NCI-H460 (cell line): ENCODE measurements at places on chromosomes 1 and 21.

DNA sequence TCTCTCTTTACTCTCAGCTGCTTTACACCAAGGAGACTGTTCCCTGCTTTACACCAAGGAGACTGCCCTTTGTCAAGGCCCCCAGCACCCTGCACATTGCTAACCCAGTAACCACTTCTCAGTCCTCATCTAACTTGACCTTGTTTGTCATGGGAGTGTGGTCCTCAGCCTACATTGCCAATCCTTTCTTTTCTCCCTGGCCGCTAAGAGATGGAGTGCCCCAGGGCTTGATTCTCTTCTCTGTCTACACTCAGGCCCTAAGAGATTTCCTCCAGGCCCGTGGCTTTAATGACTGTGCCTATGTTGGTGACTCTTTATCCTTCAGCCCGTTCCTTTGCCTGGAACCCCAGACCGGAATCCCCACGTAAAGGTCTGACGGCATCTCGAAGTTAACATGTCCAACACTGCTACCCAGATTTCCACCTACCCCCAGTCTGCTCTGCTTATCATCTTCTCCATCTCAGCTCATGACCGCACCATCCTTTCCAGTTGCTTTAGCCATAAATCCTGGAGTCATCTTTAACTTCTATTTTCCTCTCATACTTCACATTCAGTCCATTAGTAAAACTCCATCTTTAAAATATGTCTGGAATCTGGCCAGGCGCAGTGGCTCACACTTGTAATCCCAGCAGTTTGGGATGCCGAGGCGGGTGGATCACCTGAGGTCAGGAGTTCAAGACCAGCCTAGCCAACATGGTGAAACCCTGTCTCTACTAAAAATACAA is 9.5 kb upstream of the SEMA4A start:
- DNase-seq, result no peak

- no peak for DNase-seq
Observed at GRCh38 chr1:228957535-228957934, 222.3 kb downstream of the RHOU start.

DNA sequence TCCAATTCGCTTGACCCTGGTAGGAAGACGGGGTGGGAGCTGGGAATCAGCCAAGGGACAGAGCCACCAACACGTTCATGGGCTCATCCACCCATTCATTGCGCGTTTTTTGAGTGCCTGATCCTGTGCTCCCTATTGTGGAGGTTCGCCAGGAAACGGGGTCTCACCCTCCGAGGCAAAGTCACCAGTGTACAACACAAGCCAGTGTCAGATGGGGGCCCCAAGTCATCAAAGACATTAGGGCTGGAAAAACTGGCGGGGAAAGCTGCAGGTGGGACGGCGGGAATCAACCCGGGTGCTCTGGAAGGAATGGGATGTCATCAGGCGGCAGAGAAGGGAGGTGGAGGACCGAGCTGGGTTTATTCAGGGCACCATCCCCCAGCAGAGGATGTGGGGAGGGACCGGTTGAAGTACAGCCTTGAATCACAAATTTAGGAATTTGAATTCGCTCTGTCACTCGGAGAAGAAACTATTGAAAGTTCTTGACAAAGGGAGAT is 667 bp upstream of the NID1 start:
- DNase-seq, result no peak

DNA sequence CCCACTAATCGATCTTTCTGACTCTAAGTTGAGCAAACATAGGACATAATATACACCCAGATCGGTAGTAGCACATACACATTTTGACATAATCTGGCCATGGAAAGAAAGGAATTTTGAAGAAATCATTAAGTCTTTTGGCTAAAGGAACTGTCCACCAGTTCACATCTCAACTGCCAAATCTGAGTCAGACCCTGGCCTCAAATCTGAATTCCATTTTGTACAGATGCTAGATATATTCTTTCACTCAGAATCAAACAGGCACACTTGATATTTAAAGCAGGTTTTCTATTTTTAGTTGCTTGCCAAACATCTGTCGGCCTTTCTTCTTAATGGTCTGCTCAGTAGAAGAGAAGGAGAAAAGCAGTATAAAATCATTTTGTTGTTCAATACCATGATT is 281.8 kb downstream of the BARHL2 start:
- no peak for DNase-seq

DNA sequence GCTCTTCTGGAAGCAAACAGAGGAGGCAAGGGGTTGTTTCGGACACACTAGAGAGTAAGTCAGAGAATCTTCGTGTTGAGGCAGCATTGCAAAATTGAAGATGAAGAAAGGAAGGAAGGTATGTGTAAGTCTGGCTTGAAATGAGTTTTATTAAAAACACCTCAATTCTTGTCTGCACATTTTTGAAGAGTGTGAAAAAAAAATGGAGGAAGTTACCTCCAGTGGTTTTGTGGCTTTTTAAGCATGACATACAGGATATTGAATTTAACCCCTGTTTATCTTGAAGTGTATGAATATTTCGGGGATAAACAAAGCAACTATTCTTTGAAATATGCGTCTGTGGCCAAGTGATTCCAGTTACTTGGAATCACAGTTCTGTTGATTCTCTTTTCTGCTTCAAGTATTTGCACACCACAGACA is 203.2 kb upstream of the SGIP1 start:
- no peak for DNase-seq

GRCh38 chr1:64470665-64471217 is 812 bp downstream of the CACHD1 start:
- no peak for DNase-seq

- DNase-seq, result no peak
Observed at GRCh38 chr1:159922511-159923202, 2.6 kb downstream of the TAGLN2 start.

- DNase-seq, result no peak
Observed at GRCh38 chr1:143667730-143668129, 304.1 kb downstream of the FAM72C start.

DNA sequence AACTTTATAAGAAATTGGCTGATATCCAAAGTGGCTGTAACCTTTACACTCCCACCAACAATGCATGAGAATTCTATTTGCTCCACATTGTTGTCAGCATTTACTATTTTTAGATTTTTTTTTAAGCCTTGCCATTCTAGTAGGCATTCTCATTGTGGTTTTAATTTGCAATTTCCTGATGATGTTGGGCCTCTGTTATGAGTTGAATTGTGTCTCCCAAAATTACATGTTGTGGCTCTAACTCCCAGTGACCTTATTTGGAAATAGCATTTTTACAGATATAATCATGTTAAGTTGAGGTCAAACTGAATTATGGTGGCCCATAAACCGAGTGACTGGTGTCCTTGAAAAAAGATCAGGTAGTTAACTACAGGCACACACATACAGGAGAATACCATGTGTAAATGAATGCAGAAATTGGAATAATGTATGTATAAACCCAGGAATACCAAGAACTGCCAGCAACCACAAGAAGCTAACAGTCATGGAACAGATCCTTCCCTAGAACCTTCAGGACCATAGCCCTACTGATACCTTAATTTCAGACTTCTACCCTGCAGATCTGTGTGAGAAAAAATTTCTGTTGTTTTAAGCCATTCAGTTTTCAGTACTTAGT is 348.8 kb upstream of the DAB1 start:
- DNase-seq, result no peak

- no peak for DNase-seq
Observed at GRCh38 chr21:43204638-43205037, 35.8 kb downstream of the CRYAA start.

- DNase-seq, result no peak
Observed at GRCh38 chr21:24785033-24785432, 822.2 kb downstream of the MRPL39 start.

DNA sequence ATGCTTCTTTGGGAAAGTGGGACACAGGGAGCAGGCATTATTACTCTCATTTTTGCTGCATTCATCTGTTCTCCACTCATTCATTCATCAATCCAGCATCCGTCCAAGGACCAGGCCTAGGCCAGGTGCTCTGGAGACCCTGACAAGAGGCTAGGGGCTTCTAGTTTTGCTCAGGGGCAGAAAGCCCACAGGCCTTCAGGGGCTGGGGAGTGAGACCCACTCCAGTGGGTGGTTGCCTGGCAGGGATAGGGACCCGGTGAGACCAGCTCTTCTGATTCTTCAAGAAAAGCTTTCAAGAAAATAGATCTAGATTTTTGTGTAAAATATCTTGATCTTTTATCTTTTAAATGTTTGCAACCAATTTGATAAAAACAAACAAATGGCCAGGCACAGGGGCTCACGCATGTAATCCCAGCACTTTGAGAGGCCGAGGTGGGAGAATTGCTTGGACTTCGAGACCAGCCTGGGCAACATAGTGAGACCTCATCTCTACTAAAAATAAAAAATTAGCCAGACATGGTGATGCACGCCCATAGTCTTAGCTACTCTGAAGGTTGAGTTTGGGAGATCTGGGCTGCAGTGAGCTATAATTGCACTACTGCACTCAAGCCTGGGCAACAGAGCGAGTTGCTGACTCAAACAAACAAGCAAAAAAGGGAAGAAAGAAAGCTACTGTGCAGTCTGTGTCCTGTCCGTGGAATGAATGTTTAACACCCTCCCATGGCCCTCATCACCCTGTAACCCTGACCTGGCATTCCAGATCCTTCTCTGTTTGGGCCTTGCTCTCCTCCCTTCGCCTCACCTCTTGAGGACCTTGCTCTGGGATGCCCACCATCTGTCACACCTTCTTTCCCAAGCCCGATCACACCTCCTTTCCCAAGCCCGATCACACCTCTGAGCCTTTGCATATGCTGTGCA is 17.3 kb upstream of the LRP8 start:
- DNase-seq, result no peak

DNA sequence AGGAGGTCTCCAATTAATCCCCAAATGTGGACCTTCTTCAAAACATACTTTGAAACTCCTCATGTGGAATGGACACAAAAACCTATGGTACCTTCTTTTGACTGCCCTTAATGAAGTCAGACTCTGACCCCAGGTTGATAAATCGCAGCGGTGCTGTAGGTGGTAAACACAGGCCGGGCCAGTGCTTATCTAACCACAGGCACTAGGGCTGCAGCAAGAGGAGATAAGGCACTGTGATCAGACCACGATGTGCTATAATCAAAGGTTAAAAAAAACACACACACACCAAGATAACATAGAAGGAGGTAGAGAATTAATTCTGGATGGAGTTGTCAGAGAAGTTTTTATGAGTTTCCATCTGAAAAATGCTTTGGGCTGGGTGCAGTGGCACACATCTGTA is 52.3 kb upstream of the SIPA1L2 start:
- DNase-seq, result no peak

DNA sequence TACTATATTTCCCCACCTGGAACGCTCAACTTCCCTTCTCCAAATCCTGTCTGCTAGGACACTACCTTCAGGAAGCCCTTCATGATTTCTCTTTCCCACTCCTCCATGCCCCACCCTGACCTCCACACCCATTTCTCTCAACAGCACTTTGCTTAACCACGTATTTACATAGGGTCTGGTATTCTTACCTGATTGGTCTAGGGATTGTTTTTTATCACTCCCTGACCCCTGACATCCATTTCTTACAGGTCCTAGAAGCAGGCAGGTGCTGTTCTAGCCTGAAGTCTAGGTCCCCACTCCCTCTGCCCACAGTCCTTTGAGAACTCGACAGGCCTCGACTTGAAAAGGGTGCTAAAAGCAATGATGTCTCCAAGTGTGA is 47.5 kb downstream of the DMAP1 start:
- no peak for DNase-seq

DNA sequence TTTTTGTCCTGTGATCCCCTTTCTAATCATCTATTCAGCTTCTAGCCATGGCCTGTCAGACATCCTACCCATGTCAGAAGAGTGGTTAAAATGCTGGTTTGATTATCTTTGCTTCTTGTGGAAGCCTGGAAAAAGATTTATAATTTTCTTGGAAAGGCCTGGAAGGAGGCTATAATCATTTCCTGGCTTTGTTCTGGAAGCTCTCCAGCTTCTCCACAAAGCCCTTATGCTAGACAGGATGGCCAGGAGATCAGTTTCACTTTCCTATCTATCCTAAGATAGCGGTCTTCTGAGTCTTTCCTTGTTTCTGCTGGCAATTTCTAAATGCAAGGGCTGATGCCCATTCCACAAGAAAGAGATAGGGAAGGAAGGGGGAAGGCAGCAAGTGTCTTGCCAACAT is 90.9 kb upstream of the SLC44A3 start:
- no peak for DNase-seq

DNA sequence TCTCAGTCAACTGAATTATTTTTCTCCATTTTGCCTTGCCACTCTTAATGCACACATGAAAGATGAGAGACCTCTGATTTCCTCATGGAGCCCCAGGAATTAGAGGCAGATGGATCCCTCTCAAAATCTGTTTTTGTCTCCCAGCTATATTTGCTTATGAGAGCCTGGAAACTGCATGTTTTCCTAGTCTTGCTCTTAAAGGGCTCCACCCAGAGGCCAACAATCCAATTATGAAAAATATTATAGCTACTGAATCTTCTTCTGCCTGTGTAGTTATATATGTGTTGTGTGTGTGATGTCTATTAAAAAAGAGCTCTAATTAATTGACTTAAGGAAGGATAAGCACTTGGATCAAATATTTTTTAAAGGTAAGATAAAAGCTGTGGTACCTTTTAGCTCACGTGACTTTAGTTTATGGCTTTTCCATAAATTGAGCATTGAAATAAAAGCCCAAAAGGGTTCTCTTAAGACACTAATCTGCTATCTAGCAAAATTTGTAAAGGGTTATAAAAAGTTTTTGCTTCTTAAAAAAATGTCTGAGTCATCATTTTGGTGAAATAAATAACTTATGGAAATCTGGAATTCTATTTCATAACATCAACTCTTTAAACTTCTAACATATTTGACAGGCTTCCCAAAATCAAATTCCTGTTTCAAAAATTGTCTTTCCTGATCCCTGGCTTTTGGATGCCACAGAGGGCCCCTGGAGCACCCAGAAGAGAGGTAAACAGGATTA is 31.2 kb upstream of the TSPEAR start:
- peak; percentile 15 for DNase-seq

GRCh38 chr1:162861625-162862024 is 650 bp upstream of the CCDC190 start:
- no peak for DNase-seq

DNA sequence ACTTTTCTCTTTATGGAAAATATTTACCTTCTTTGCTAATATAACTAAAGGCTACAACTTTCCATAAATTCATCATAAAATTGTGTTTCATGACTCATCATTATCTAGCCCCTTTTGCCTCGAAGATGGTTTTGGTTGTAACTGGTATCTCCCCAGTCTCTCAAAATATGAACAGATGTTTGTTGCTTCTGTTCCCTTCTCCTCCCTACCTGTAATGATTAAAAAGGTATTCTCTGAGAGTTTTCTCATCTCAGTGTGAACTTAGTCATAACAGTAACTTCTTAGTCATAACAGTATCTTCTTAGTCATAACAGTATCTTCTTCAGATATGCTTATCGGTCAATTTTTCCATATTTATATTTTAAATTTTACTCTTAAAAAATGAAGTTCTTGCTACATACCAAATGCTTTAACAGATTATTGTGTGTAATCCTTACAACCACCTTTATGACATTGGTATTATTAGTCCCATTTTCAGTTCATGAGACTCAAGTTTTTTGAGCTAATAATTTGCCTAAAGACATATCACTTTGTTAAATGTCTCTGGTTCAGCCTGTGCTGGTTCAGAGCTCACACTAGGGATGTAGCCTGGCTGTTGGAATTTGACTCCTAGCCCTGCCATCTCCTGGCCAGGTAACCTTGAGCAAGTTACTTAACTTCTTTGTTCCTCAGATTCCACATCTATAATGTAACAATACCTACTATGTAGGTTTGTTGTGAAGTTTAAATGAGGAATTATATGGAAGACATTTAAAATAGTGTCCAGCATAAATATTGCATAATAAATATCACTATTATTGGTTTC is 32.6 kb downstream of the ATP1B1 start:
- DNase-seq, result no peak

- DNase-seq, result no peak
Observed at GRCh38 chr21:44010429-44010828, 1.7 kb upstream of the TRAPPC10 start.
